ENCODE measurements at places on chromosomes 11 and 22.

- DNase-seq = no peak
Observed at GRCh38 chr11:36450110-36450572, 59.9 kb downstream of the TRAF6 start.

GRCh38 chr11:57792060-57792541, 30.5 kb downstream of the CTNND1 start:
- DNase-seq = no peak

- DNase-seq = no peak
Observed at GRCh38 chr11:131471976-131472375, 101.6 kb downstream of the NTM start.

DNA sequence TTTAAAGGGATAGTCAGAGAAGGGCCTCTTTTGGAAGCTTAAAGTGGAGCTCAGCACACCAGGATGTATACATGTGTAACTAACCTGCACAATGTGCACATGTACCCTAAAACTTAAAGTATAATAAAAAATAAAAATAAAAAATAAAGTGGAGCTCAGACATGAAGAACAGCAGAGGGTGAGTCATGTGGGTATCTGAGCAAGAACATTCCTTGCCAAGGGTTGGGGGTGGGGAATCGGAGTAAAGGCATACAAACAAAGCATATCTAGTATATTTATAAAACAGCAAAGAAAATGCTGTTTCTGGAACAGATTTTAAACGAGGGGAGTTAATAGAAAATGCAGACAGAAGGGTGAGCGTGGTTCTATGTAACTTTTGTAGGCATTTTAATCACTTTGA, 562.6 kb upstream of the ANO3 start:
- DNase-seq = no peak

DNA sequence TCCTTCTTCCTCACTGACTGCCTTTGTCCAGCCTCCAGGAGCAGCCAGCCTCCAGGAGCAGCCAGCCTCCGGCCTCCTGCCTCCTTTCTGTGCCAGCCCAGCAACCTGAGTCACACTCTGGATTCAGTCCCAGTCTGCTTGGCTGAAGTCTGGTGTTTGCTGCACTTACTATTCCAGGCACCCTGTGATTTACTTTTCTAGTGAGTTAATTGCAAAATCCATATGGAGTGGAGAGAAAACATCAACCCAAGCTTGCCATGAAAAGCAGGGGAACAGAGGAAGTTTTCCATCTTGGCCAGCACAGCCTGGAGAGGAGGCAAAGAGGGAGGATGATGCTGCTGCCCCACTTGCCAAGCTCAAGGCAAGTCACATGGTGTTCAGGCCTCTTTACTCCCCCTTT, 400.5 kb downstream of the TENM4 start:
- no peak for DNase-seq

- DNase-seq = peak; percentile 67
Observed at GRCh38 chr11:126267650-126268049, 1.0 kb downstream of the SRPRA start.

- DNase-seq = peak; percentile 29
Observed at GRCh38 chr11:33773404-33773986, 825 bp downstream of the FBXO3 start.

GRCh38 chr11:115580416-115580815, 76.2 kb upstream of the CADM1 start:
- DNase-seq = no peak

GRCh38 chr22:44586351-44586990, 88.4 kb upstream of the RTL6 start:
- DNase-seq = no peak

Data from G401 (cell line).